Hepatic stellate cell (primary cell): ENCODE measurements at places on chromosomes 11 and 22.
A peak's percentile ranks its signal among the peaks of the same experiment; 100 is the strongest.

- no peak for DNase-seq
Measured at GRCh38 chr11:107791343-107792048, 67.1 kb downstream of the SLC35F2 start.

GRCh38 chr11:38384568-38384967, 1786.5 kb upstream of the RAG2 start:
- no peak for DNase-seq

- no peak for DNase-seq
Measured at GRCh38 chr11:66800720-66801428, 42.4 kb upstream of the RCE1 start.

DNA sequence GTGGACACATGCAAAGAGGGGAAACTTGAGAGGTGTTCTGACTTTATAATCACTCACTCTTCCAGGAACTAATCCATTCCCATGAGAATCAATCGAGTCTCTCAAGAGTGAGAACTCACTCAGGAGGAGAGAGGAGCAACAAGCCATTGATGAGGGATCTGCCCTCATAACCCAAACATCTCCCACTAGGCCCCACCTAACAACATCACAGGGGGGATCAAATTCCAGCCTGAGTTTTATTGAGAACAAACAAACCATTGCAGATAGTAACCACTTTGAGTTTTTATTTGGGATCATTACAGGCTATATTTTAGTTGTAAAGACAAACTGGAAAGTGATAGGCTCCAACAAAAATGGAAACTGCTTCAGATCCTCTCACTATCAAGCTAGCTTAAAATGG, 328.8 kb upstream of the CTSC start:
- DNase-seq = no peak

- peak; percentile 58 for DNase-seq
Measured at GRCh38 chr11:72069787-72070251, 10.5 kb downstream of the NUMA1 start.

- no peak for DNase-seq
Measured at GRCh38 chr11:76216536-76217325, 10.4 kb upstream of the WNT11 start.

GRCh38 chr11:78337554-78337924, 80.1 kb downstream of the GAB2 start:
- no peak for DNase-seq

DNA sequence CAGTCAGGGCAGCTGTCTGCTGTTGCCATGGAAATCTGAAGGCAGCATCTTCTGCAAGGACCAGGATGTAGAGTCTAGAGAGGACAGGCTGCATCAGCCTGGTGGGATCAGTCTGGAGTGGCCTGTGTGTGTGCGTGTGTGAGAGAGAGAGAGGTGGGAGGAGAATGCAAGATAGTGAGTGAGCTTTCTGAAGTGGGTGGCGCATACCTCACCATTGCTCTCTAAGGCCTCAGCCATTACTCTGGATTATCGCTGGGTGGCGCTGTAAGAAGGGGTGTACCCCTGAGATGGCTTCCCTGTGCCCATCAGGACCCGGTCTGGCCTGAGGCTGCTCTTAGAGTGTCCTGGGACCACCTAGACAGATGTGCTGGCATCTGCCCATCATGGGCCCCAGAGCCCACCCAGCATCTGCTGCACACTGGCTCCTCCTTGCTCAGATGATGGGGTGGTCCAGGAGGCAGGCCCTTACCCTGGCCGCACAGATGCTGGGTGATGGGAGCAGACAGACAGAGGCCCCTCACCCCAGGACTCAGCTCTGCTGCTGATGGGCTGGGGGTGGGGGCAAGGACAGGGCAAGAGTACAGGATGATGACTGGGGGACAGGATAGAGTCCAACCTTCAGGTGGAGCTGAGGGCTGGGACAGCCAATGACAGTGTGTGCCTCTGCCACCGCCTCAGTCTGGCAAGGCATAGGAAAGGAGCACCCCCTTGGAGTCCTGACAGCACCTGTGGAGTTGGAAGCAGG, 25.7 kb upstream of the TUB start:
- no peak for DNase-seq

DNA sequence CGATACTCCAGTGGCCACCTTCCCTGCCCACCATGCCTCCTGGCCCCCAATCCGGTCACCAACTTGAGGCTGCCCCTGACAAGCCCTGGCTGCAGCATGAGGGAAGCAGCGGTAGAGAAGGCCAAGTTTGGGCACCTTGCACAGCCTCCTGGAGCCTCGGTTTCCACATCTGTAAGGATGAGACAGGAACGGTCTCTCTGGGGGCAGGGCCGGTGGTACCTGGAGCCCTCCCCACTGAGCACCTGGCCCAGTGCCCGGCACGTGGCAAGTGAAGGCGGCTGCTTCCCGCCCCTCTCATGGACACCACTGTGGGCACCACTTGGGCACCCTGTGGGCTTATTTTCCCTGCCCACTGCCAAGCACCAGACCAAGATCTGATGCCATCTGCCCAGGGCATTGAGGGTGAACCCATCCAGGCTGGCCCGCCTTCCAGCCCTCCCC, 77.8 kb downstream of the CDKN1C start:
- no peak for DNase-seq

- DNase-seq = no peak
Measured at GRCh38 chr22:41915035-41915785, at the start of gene SHISA8. Gene SHISA8, minus strand, starts transcription at chr22:41915074. Its CDS starts 407 bp downstream, at chr22:41914667.

DNA sequence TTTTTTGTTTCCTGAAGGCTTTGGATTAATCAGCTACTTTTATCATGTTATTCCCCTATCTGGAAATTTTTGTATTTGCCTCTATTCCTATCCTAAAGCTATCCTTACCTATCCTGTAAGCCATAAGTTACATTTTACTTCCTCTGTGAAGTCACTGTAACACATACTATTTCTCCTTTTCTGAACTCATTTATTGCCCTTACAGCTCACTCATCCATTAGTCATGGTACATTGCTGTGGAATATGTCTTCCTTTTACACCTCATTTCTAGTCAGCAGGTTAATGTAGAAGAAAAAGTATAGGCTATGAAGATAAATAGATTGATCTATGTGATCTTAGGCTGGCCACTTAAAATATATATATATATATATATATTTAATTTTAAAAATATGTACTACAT, 28.0 kb downstream of the SWAP70 start:
- DNase-seq = no peak

- DNase-seq = no peak
Measured at GRCh38 chr11:86978756-86979608, 23.8 kb upstream of the FZD4 start.

DNA sequence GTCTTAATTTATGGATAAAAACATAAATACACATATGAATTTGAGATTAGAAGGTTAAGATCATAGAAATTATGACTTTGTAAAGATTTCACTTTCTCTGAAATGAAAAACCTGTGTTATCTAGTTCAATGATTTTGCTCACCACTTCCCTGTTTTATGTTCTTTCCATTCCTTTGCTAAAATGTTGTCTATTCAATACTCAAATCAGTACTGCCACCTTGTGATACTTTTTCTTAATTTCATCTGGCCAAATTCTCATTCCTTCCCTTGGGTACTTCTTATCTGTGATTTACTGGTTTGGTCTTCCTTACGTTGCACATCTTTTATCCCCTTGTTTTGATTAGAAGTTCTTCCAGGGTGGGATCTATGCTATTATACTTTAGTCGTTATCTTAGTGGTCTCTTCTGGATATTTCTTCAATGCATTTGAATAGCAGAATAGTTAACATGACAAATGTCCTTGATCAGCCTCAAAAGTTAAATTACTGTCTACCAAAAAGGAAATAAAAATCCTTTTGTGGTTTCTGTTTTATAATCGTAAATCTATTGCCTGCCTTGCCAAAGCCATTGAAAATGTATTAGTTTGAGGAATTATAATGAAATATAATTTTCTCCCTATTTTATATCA, 197.0 kb downstream of the PGR start:
- DNase-seq = peak; percentile 12

- DNase-seq = no peak
Measured at GRCh38 chr11:94910779-94911178, 62.6 kb downstream of the CWC15 start.

DNA sequence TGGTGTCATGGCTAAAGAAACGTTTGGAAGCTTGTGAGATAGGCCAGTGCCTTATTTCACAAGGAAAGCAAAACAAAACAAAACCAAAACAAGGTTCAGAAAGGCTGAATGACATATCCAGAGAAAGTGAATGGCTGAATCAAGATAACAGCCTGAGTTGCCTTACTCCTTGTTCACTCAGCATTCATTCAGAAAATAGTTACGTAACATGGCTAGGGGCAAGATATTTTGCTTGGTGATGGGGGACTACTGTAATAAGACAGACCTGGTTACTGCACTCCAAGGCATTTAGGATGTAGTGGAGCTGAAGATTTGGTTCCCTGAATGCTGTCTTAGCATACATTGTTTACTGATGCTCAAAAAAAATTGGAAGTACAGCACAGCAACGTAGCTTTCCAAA, 47.7 kb downstream of the C11orf91 start:
- DNase-seq = no peak

GRCh38 chr11:66119348-66120133, 49.5 kb downstream of the PACS1 start:
- DNase-seq = peak; percentile 53

DNA sequence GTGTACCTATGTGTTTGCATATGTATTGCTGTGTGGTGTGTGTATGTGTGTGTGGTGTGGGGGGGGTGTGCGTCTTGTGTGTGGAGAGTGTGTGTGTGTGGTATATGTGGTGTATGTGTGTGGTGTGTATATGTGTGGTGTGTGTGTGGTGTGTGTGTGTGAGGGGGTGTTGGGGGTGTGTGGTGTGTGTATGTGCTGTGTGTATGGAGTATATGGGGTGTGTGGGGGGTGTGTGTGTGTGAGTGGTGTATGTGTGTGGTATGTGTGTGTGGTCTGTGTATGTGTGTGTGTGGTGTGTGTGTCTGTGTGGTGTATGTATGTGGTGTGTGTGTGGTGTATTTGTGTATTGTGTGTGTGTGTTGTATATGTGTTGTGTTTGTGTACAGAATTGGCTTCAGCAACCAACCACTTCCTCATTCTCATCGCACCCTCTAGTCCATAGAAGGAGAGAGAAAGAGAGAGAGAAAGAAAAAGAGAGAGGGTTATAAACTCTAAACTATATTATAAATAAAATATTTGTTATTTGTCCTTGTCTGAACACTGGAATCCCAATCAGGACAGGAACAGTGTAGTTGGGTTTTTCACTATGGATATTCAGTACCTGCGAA, 13.7 kb downstream of the SAA4 start:
- no peak for DNase-seq

DNA sequence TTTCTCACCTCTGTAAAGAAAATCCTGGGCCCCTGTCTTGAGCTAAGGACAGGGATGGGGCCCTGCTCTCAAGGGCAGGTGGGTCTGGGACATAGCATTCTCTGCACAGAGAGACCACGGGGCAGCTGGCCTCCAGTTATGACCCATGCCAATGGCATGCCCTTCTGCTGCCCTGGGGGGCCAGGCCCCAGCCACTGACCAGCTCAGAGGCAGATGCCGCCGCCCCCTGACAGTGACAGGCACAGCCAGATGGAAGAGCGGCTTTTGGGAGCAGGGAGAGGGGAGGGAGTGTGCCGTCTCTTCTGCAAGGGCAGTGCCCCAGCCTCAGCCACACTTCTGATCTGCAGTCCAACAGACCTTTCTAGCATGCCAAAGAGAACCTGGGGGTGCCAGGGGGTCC, 114.8 kb upstream of the NAV2 start:
- DNase-seq = no peak

DNA sequence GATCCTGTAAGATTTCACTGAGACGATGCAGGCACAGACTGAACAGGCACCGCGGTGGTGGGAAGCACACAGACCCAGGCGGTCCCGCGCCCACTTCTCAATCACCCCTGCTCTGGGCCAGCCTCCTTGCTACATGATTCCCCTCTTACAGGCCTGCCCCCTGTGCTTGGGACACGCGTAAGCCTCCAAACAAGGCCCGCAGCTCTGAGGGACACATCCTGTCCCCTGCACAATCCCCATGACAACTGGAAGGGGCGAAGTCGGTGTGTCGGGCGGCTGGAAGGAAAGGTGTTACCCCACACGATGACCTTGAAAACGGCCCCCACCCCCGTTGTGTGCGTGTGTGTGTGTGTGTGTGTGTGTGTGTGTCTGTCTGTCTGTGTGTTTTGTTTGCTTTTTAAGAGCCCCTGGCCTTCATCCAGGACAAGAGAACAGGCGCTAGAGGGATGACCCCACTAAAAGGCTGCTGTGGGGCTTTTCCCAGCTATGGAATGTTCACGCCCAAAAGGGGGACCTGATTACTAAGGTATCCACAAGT, 13.1 kb downstream of the CELSR1 start:
- no peak for DNase-seq

DNA sequence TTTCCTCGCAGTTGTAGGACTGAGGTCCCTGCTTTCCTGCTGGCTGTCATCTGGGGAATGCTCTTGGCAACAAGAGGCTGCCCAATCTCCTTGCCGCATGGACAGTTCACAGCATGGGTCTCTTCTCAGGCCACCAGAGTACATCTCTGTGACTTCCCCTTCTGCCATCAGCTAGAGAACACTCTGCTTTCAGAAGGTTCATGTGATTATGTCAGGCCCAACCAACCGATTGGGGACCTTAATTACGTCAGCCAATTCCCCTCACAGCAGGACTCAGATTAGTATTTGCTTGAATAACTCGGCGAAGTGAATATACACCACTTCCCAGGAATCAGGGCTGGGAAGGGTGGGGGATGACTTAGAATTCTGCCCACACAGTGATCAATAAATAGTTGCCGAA, 61.9 kb upstream of the CSNK2A3 start:
- DNase-seq = no peak

DNA sequence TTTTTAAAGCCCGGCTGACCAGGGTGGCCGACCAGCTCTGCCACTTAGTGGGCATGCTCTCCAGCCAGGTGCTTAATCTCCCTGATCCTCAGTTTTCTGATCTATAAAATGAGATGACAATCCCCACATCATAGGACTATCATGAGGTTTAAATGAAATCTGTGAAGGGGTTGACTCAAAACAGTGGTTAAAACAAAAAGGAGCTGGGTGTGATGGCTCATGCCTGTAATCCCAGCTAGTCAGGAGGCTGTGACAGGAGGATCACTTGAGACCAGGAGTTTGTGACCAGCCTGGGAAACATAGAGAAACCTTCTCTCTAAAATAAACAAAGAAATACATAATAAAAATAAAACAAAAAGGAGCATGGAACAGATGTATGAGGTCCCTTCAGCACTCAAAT, 3.6 kb upstream of the C11orf86 start:
- no peak for DNase-seq

DNA sequence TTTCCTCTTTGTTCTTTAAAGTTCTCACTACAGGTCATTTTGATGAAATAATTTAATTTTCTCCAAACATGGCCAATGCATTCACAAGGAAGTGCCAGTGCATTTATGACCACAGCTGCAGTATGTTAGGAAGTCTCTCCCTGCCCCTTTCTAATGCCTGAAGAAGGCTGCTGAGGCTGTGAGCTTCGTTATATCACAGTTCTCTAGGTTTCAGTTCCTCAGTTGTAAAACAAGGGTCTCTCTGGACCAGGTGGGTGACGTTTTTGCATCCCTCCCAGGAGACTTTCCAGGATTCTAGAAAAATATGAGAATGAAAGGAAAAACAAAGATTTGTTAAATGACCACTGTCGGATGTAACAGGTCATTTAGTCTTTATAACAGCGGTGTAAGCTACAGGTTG, 171.6 kb downstream of the LARGE1 start:
- no peak for DNase-seq

GRCh38 chr22:19910180-19910744, 31.3 kb upstream of the COMT start:
- DNase-seq = no peak
